ENCODE measurements at places on chromosomes 4 and X. TPM values are rescaled to one million over a fixed set of nuclear protein-coding genes. Genes with fewer than 3 reads are reported as not detected.

PARM1 gene
- total RNA-seq = not detected

CLDN22 gene
- not detected for total RNA-seq

UGT2A1 gene
- not detected for total RNA-seq

USP38 gene
- total RNA-seq = 28.7 TPM

STATH gene
- not detected for total RNA-seq

AWAT2 gene
- total RNA-seq = not detected

DNA sequence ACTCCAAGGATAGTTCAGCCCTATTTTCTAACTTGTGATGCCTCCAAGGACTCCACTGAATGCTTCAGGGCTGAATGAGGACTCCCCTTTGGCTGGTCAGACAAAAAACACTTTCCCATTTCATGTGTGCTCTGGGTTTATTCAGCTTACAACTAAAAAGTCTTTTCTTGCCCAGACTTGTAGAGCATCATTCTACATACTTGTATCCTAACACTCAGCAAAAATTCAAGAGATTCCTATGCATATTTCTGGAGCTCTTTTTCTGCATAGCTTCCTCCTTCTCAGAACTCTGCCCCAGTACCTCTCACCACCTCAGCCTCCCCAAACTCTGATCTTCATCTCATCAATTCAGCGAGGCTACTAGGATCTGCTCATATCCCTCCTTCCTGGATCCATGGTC lies 22.2 kb upstream of the KLF3 start:
- no peak for DNase-seq
- peaks cover 43% of the 10 kb centered on the region for H3K27me3 ChIP-seq
- H3K4me3 ChIP-seq = no peak overlapping the region
- H3K4me1 ChIP-seq = peaks cover 2% of the 10 kb centered on the region

- H3K36me3 ChIP-seq = peaks cover 8% of the 10 kb centered on the region
- H3K27ac ChIP-seq = no peak overlapping the region
- H3K4me1 ChIP-seq = no peaks in the 10 kb centered on the region
- no peak overlapping the region for H3K4me3 ChIP-seq
These were observed 42.9 kb downstream of the DCTD start for GRCh38 chr4:182874304-182874751.

- DNase-seq = no peak
- no peak overlapping the region for H3K4me3 ChIP-seq
- no peaks in the 10 kb centered on the region for H3K36me3 ChIP-seq
- no peak overlapping the region for H3K27ac ChIP-seq
These were observed 107.8 kb upstream of the GPC4 start for GRCh38 chrX:133523081-133523487.

- no peak for DNase-seq
- H3K4me3 ChIP-seq = no peak overlapping the region
- H3K36me3 ChIP-seq = no peaks in the 10 kb centered on the region
- H3K27me3 ChIP-seq = peaks cover 4% of the 10 kb centered on the region
These were observed 11.3 kb upstream of the SLC9A7 start for GRCh38 chrX:46770000-46770816.

- H3K4me1 ChIP-seq = no peaks in the 10 kb centered on the region
- no peak overlapping the region for H3K4me3 ChIP-seq
- H3K36me3 ChIP-seq = peaks cover 2% of the 10 kb centered on the region
- no peak for DNase-seq
These were observed 757 bp upstream of the SRPK3 start for GRCh38 chrX:153779891-153780677.

- H3K27me3 ChIP-seq = peaks cover 2% of the 10 kb centered on the region
- no peak overlapping the region for H3K27ac ChIP-seq
- no peak overlapping the region for H3K4me3 ChIP-seq
- no peak for DNase-seq
- no peaks in the 10 kb centered on the region for H3K36me3 ChIP-seq
These were observed 81.6 kb upstream of the SH3RF1 start for GRCh38 chr4:169352360-169352759.

DNA sequence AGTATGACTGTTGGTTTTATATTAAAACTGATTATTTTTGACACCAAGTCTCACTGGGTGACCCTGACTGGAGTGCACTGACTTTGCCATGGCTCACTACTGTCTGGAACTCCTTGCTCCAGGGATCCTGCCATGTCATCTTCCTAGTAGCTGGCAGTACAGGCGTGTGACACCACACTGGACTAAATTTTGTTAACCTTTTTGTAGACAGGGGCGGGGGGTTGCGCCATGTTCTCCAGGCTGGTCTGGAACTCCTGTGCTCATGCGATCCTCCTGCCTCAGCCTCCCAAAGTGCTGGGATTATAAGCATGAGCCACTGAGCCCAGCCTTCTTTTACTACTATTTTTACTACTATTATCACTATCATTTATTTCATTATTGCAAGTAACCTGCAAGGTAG lies 8.9 kb downstream of the XAGE1A start:
- no peaks in the 10 kb centered on the region for H3K4me1 ChIP-seq
- H3K27me3 ChIP-seq = peaks cover 1% of the 10 kb centered on the region
- H3K4me3 ChIP-seq = no peak overlapping the region
- DNase-seq = no peak

DNA sequence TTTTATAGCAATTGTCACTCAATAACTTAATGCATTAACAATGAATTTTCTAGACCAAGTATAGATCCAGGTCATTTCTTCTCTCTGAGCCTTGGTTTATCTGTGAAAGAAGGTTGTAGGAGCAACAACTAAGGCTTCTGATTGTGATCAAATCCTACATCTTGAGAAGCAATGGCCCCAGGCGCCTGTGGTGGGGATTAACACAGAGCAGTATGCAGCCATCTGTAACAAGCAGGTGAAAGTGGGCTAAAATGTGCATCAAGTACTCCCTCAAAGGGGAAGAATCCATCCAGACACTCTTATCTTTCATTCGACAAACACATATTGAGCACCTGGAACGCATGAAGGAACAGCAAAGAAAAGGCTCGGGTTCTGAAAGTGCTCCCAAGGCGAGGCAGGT lies 19.1 kb upstream of the SETD7 start:
- H3K4me1 ChIP-seq = no peaks in the 10 kb centered on the region
- H3K27ac ChIP-seq = no peak overlapping the region
- H3K36me3 ChIP-seq = no peaks in the 10 kb centered on the region
- no peak for DNase-seq
- H3K27me3 ChIP-seq = peaks cover 23% of the 10 kb centered on the region

GRCh38 chrX:118595501-118596042 lies 100.0 kb downstream of the DOCK11 start:
- H3K27me3 ChIP-seq = no peaks in the 10 kb centered on the region
- no peak for DNase-seq
- H3K4me3 ChIP-seq = no peak overlapping the region
- peaks cover 30% of the 10 kb centered on the region for H3K36me3 ChIP-seq

- no peaks in the 10 kb centered on the region for H3K27me3 ChIP-seq
- no peak overlapping the region for H3K27ac ChIP-seq
- H3K4me3 ChIP-seq = no peak overlapping the region
These were observed 150.3 kb upstream of the TECRL start for GRCh38 chr4:64559571-64559970.

GRCh38 chr4:24991015-24991414 lies 39.7 kb downstream of the LGI2 start:
- no peaks in the 10 kb centered on the region for H3K36me3 ChIP-seq
- H3K4me3 ChIP-seq = no peak overlapping the region
- no peaks in the 10 kb centered on the region for H3K27me3 ChIP-seq

GRCh38 chr4:88705805-88706492 lies 8.3 kb upstream of the NAP1L5 start:
- H3K27me3 ChIP-seq = no peaks in the 10 kb centered on the region
- no peak overlapping the region for H3K27ac ChIP-seq

DNA sequence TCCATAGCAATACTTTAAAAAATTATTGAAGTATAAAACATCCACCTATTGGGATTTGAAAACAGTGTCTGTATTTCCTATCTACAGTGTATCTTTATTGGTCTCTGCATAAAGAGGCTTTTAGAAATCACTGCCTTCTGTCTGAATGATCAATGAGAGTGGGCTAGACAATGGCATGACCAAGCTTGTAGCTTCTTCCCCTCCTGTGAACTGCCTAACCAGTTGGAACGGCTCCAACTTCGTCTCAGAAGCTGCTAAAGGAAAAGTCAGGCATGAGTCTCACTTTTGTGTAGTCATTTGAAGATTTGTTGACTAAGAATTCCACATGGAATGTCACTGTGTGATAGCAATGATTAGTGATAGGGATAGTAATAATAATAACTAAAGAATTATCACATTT lies 64.2 kb downstream of the INTS12 start:
- H3K27ac ChIP-seq = no peak overlapping the region
- no peak overlapping the region for H3K4me3 ChIP-seq
- peaks cover 12% of the 10 kb centered on the region for H3K27me3 ChIP-seq

DNA sequence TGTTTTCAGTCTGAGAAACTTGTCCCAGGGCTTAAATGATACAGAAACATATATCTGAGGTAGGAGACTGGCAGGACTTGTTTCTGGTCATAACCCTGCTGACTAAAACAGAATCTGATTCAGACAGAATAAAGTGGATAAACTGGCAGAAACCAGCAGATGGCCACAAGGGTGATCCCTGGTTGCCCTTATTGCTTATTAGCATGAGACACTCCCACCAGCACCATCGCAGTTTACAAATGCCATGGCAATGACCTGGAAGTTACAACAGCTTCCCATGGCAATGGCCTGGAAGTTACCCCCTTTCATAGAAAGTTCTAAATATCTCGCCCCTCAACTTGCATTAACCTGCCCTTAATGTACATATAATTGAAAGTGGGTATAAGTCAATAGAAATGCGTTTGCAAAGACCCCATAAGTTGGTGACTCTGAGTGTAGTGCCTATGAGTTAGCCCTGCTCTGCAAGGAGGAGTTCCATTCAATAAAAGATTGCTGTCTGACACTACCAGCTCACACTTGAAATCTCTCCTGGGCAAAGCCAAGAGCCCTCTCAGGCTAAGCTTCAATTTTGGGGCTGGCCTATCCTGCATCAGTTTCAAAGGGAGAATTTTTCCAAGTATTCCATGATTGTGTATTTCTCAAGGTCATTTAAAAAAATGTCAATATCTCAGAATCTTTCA lies 52.9 kb upstream of the PAGE5 start:
- no peak overlapping the region for H3K27ac ChIP-seq
- no peak for DNase-seq
- no peaks in the 10 kb centered on the region for H3K4me1 ChIP-seq
- H3K36me3 ChIP-seq = no peaks in the 10 kb centered on the region

- no peak for DNase-seq
- H3K4me3 ChIP-seq = no peak overlapping the region
- H3K27me3 ChIP-seq = peaks cover 62% of the 10 kb centered on the region
These were observed 3.8 kb downstream of the RGS12 start for GRCh38 chr4:3296651-3297050.

DNA sequence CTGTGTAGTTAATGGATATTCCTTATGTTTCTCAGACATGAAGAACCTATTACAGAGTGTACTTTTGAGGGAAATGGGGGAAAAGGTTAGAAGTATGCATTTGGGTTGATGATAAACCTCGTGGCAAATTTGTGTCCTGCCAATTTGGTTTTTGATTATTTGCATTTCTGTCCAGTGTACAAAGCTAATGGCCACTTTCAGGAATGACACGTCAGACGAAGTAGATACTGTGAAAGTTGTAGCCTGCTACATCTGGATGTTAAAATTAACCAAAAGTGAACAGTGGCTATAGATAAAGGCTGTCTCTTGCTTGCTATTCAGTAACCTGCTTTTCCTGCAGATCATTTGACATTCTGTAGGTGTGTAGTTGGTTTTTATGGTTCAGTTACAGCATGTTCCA lies 1.0 kb downstream of the PRDX4 start:
- no peaks in the 10 kb centered on the region for H3K27me3 ChIP-seq
- DNase-seq = no peak
- peaks cover 13% of the 10 kb centered on the region for H3K4me1 ChIP-seq
- H3K4me3 ChIP-seq = peak overlapping the region; percentile 89
- H3K36me3 ChIP-seq = peaks cover 13% of the 10 kb centered on the region

GRCh38 chrX:16646366-16647138 lies 3.4 kb upstream of the S100G start:
- H3K27me3 ChIP-seq = no peaks in the 10 kb centered on the region
- H3K36me3 ChIP-seq = no peaks in the 10 kb centered on the region
- no peak overlapping the region for H3K27ac ChIP-seq
- DNase-seq = no peak

DNA sequence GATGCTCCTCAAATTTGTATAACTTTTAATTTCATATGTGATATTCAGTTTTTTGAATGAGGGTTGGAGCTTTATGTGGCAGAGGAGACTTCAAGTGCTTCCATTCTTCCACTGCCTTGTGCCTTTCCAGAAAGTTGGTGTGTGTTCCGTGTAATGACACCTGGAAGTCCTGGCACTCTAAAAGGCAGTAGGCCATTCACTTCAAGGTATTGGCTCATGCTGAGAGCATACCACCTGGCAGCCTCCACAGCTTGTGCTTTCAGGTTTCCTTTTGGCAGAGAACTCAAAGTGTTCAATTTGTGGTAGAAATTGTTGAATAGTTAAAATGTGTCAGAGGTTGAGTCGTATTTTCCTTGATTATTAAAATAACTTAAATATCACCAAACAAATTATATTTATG lies 49.6 kb downstream of the GRIA2 start:
- H3K27ac ChIP-seq = no peak overlapping the region
- H3K27me3 ChIP-seq = no peaks in the 10 kb centered on the region
- no peak overlapping the region for H3K4me3 ChIP-seq
- DNase-seq = no peak
- no peaks in the 10 kb centered on the region for H3K4me1 ChIP-seq

DNA sequence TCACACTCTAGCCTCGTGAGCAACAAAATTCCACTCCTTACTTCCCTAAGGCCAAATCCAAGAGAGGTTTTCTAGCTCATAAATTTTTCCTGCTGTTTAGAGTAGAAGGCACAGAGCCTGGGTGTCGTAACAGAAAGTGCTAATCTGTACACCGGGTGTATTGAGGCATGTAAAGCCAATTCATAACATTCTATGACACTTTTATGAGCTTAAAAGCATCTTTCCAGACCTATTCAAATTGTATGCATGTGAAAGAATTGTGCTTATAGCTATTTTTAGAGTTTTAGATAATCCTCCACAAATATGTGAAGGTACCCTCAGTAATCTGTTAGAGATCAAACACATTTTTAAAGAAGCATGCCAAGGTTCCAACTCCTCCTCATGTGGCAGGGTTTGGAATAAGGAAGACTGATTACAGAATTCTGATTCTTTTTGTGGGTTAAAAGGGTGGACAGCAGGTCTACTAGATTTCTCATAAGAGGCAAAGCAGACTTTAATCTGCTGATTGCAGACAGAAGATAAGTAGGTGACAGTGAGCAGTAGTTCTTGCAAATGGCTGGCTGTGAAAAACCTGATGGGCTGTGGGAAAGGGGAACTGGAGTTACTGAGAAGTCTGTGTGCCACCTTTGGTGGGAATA lies 25.5 kb upstream of the LRCH2 start:
- no peak overlapping the region for H3K4me3 ChIP-seq
- DNase-seq = no peak
- no peaks in the 10 kb centered on the region for H3K27me3 ChIP-seq

DNA sequence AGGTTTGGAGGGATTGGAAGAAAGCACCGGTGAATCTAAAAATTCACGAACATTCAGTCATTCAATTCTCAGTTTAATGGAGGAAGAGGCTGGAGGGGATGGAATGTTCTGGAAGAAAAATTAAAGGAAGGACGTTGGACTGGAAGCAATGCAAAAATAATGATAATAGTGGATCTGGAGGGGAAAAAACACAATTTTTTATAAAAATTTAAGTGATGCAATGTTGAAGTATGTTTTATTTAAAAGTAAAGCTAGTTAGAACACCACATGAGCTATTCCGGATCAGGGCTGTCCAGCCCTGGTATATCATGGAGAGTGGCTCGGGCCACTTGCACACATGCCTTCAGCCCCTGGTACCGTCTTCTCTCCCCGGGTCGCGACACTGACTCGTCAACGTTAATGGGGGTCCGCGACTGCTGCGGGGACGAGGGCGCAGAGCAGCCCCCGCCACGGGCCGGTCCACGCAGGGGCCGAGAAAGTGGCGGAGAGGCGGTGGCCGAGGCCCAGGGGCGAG lies 204.6 kb downstream of the TENM3 start:
- DNase-seq = no peak
- peaks cover 3% of the 10 kb centered on the region for H3K4me1 ChIP-seq
- peak overlapping the region; percentile 49 for H3K4me3 ChIP-seq
- H3K27ac ChIP-seq = no peak overlapping the region
- peaks cover 52% of the 10 kb centered on the region for H3K27me3 ChIP-seq

Measured in activated CD4-positive, alpha-beta T cell treated with anti-CD3 and anti-CD28 coated beads, Interleukin-2, amount 10 ng/mL, durations not matched to agents 24 days and 14 days (primary cell).